ENCODE measurements at places on chromosomes 2 and 18.

GRCh38 chr2:185644828-185645227 lies 93.8 kb upstream of the FSIP2 start:
- DNase-seq, result no peak

GRCh38 chr2:119260646-119261492 lies 37.2 kb downstream of the STEAP3 start:
- DNase-seq, result no peak

DNA sequence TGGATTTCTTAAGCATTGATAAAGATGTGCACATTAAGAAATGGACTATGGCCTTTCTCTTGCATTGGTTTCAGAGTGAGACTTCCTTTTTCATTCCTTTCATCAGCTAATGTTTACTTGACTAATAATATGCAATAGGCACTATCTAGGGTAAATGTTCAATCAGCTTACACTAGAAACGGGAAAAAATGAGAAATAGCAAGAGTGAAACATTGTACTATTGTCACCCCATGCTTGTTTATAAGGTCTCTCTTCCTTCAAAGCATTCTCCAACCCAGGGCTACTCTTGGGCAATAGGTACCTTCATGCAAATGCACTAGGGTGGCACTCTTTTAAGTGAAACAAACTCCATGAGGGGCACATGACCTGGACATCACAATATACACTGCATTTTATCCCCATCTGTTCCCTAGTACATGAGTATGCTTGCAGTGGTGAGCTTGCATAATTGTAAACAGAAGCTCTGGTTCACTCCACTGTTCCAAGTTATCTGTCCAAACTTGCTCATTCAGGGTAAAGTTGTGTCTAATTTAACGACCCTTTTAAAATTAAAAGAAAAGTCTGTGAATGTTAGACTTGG lies 402.3 kb downstream of the ERBB4 start:
- no peak for DNase-seq

DNA sequence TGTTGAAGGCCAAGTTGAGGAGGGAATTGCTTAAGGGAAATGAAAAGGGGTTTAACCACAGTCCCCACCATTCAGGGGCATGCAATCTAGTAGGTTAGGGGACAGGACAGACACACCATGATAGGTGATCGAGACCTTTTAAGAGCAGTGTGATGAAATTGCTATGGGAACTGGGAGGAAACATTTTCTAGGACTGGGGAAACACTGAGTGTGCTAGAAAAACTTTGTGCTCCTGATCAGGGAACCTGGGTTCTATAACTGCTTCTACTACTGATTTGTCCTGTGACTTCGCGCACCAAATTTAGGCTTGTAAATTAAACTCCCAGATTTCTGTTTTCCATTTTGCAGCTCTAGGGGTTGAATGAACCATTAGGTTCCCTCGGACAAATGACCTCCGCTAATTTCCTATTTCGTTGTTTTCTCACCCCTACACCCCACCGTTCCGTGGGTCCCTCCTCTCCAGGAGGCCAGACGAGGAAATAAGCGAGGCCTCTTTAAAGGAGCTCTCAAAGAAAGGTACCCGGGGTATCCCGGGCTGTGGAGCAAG lies 371 bp upstream of the LCLAT1 start:
- DNase-seq, result no peak

DNA sequence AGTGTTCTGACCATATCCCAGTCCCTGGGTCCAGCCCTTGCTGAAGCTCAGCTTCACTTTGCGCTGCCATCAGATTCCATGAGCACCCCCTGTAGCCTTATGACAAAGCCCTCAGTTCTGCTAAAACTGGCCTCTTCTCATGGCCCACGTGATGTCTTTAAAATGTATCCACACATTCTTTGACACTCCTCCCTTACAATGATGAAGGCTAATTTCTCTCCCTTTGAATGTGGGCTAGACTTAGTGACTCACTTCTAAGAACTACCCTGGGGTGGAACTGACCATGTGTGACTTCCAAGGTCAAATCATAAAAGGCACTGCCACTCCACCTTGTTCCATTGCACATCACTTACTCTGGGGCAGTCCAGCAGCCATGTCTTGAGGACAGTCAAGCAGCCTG lies 45.4 kb upstream of the GORASP2 start:
- no peak for DNase-seq

DNA sequence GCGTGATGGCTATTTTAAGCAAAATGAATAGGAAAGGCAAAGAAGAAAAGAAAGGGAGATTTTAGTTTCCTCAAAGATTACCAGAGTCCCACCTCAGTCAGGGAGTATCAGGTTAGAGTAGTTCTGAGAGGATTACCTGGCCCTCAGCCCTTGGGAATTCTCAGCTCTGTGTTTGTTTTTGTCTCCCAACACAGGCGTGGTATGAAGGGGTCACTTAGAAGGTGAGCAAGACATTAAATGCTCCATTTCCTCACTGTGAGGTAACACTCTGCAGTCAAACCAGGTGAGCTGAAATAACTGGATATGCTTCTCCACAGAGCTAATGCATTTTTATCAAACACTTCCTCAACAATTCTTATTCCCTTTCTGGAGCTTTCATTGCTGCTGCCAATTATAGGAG lies 232.2 kb downstream of the IKZF2 start:
- no peak for DNase-seq

- no peak for DNase-seq
Measured at GRCh38 chr18:56542476-56542875, 95.9 kb downstream of the TXNL1 start.

GRCh38 chr2:22822835-22823234 lies 562.1 kb upstream of the KLHL29 start:
- DNase-seq, result no peak
